ENCODE measurements at places on chromosomes 5 and 9.
A peak's percentile ranks its signal among the peaks of the same experiment; 100 is the strongest.

- DNase-seq: no peak
These were observed 295.5 kb upstream of the WWC1 start for GRCh38 chr5:167995844-167996425.

DNA sequence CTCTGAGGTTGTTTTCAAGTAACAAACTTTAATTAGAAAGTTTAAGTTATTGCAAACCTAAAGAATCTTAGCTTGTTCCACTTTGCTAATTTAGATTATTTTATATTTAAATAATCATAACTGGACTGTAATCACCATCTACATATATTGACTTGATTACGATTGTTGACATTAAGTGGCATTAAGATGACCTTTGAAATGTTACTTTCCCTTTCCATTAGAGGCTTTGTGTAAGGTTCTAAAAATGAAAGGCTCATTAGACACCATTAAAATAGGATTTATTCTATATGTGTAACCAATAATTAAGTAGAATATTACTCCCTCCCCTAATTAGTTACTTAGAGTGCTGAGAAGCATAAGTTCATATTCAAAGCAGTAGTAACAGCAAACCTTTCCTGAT is 358.1 kb downstream of the GLIS3 start:
- DNase-seq: no peak

DNA sequence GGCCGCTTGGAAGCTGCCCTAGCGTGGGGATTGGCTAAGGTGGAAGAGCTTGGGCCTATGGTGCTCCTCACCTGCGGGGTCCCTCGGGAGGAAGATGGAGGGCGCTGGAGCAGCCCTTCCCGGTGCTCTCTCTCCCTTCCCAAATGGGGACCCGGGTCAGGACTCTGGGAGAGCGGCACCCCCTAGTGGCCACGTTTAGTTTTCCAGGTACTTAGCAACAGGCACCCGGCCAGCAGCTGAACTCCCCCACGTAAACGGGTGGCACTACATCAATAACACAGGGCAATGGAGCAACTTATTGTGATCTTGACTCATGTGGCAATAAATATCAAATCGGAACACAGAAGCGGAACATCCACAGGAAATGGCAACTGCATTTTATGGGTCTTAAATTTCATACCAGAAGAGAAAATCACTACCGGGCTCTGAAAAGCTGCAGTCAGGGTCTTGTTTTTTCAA is 316.6 kb downstream of the AGTPBP1 start:
- peak; percentile 40 for DNase-seq

DNA sequence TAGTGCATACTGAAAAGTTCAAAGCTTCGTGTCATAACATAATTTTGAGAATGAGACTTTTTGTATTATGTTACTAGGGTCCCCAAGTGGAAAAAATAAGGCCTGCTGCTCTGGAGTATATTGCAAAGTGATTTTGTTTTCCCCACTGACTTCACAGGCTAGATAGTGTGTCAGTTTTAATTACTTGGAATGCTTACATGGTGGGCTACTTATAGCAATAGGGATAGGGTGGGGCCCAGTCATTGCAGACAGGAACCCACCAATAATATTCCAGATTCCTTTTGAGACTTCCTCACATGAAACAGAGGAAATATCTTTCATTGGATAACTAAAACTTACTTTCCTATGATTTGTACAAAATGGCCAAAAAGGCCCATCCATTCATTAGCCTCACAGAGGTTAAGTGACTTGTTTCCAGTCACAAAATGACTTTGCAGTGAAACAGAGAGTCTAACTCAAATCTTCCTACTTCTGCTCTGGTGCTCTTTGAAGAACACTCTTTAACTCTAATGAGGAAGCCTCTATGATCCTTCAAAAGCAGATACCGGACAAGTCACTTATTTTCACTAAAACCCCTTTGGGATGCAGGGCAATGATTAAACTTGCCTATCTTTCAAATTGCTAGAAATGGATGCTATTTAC is 16.2 kb upstream of the MEF2C start:
- DNase-seq: no peak

DNA sequence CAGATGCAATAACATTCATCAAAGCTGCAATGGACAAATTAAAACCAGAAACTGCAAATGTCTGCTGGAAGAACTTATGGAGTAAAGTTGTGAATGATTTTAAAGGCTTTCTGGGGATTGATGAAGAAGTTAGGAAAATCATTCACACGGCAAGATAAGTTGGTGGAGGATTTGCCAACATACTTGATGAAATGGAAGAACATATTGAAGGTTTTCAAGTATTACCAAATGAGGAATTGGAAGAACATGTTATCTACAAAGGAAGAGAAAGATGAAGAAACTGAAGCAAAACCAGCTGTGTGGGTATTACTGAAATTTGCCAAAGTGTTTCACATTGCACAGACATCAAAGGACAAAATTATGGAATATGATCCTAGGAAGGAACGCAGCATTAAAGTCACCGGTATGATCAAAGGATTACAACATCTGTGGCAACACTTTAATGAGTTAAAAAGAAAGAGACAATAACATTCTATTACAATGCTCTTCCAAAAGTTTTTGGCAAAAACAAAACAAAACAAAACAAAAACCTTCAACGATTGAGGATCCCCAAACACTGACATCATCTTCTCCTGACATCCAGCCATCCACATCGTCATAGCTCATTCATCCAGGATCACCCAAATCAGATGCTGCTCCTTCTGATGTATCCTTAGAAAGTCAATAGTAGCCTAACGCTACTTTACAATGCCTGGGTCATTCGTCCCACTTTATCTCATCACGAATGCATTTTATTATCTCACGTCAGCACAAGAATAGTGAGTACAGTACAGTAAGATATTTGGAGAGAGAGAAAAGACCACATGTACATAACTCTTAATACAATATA is 61.3 kb upstream of the SMC5 start:
- no peak for DNase-seq

- DNase-seq: no peak
These were observed 64.7 kb upstream of the GRAMD2B start for GRCh38 chr5:126358525-126358924.

- DNase-seq: no peak
These were observed 449 bp upstream of the PCSK5 start for GRCh38 chr9:75889977-75890471.

GRCh38 chr5:32526810-32527209 is 58.5 kb upstream of the SUB1 start:
- no peak for DNase-seq

- no peak for DNase-seq
These were observed 47.1 kb upstream of the ZNF354A start for GRCh38 chr5:178777520-178777919.

- no peak for DNase-seq
These were observed 104.4 kb downstream of the ZNF354C start for GRCh38 chr5:179164331-179165311.

GRCh38 chr9:36802201-36802920 is 229.7 kb downstream of the MELK start:
- DNase-seq: peak; percentile 30

DNA sequence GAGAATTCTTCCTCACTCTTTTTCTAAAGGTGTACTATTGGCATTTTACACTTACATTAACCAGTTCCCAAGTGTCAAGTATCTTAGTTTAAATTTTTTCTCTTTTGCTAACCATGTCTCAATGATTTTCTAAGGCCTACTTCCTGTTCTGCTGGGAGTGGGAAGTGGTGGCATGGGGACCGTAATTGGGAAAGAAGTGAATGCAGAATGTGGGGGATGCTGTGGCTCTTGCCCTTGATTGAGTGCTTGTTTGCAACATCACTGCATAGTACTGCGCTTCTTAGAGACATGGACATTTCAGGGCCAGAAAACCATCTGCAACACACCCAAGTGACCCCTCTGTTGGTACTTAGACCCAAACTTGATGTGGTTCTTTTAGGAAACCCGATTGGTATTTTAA is 32.8 kb downstream of the MRRF start:
- DNase-seq: no peak

DNA sequence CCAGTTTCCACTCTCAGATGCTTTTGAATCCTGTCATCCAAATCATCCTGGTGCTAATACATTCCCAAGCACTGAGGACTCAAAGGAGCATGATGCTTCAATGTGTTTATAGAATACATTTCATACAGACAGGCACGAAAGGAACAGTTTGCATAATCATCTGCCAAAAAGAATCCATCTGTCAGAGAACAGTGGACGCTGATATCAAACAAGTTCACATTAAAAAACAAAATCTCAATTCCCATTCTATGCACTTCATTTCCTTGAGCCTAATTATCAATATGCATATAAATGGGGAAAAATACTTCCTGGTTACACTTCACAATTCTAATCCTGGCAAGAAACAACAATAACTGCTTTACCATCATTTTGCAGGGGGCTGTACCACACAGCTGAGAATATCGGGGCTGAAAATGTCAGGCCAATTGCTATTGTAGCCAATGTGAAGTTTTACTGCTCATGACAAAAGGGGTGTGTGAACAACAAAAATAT is 125.5 kb upstream of the FAM174A start:
- DNase-seq: no peak

DNA sequence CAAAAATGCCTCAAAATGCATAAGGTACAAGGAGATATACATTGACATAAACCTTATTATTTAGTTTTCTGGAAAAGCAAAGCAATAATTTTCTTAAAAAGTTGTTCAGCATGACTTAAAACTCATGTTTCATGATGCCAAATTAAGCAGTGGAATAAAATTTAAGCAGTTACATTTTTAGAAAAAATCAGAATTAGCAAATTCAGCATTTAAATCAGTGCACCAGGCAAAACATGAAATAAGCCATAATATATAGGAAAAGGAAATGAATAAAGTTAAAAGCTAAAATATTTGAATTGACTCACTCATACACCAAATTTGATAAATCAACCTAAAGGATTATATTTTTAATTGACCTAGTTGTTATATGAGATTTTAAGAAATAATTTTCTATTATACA is 795.1 kb upstream of the CDH6 start:
- DNase-seq: no peak

DNA sequence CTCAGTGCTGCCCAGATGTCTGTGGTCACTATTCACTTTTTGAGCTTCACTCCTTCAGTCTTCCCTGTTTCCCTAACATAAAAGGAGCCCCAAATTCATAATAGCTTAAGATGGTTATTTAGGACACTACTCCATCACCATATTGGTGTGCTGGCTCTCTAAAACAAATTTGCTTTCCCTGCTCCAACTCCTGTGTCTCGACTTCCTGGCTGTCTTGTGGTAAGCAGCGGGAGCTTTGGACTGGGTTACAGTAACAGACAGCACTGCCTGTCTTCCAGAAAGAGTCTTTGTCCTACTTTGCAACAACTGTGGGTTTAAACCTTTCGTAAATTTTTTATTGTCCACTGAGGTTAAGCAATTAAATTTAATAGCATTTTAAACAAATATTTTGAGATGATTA is 389.4 kb downstream of the CDH9 start:
- DNase-seq: no peak

- DNase-seq: no peak
These were observed 27.1 kb upstream of the NKD2 start for GRCh38 chr5:981456-981855.

DNA sequence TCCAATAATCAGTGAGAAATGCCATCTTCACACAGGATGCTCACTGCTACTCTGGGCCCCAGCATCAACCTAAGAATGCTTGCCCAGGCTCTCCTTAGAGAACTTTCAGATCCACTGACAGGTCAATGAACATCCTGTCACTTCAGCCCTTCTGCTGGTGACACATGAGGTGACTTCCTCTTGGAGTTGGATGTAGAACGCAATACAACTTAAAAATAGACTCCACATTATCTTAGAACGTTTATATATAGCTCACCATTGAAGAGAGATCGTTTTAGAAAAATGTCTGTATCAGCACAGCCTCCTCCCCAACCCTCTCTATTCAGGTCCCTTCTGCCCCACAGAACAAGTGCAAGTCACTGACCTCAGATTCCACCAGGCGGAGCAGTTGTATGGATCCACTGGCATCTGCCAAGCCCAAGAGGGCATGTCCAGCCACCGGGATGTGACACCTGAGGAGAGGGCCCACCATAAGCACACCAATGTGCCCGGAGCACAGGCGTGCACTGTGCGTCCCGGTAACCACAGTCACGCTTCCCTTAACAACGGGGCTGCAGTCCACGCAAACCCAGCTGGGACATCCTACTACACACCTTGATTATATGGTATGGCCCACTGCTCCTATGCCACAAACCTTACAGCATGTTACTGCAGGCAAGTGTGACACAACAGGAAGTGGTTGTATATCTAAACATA is 2.9 kb downstream of the DPH7 start:
- no peak for DNase-seq

- DNase-seq: peak; percentile 38
These were observed 118.7 kb upstream of the ATP10B start for GRCh38 chr5:160970605-160971191.

- no peak for DNase-seq
These were observed 41.7 kb downstream of the TGFBR1 start for GRCh38 chr9:99146574-99146973.

GRCh38 chr5:83877911-83878706 is 157.5 kb upstream of the HAPLN1 start:
- no peak for DNase-seq

DNA sequence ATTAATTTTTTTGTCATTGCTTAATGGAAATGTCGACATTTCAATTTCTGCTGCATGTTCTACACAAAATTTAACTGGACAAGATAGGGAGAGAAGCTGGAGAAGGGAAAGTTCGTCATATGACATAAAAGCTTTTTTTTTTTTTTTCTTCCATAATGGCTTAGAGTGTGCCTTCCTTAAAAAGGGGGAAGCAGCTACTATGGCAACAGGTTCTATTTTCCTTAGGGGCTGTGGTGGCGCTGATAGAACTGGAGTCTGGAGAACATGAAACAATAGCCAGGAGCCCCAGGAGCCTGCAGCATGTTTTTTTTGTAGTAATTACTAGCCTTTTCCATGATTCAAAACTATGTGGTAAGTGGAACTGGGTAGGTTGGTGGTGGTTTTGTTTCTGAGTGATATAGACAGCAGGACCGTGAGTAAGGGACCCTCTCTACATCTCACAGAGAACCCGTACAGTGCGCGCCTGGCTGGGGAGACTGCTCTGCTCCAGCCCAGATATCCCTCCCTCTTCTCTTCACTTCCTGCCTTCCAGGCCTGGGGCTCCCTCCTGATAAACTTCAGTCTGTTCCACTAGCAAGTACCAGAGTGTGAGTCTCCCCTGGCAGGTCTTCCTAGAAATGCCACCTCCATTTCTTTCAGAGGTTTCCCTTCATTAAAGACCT is 301.6 kb downstream of the NR3C1 start:
- DNase-seq: no peak

GRCh38 chr5:151208481-151208914 is 15.4 kb downstream of the CCDC69 start:
- no peak for DNase-seq

GRCh38 chr5:103114440-103114839 is 5.5 kb downstream of the GIN1 start:
- no peak for DNase-seq

DNA sequence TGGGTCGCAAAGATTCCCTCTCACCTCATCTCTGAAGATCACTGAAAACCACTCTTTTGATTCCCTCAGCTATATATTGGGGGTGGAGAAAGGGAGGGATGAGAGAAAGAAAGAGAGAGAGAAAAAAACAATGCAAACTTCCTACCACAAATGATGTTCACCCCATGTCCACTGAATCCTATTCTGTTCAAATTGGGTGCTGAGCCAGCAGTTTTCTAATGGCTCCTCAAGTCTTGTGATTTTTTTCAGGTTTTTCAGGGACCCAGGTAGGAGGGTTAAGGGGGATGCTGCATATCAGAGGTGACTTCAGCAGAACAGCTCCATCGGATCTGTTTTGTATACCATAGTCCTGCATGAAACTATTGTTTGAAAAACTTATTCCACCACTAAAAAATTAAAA is 95.9 kb downstream of the SH3TC2 start:
- no peak for DNase-seq

Measured in NCI-H1436 (cell line).